Effector CD8-positive, alpha-beta T cell (primary cell): ENCODE measurements at places on chromosomes 3 and 15.
A peak's percentile ranks its signal among the peaks of the same experiment; 100 is the strongest.

DNA sequence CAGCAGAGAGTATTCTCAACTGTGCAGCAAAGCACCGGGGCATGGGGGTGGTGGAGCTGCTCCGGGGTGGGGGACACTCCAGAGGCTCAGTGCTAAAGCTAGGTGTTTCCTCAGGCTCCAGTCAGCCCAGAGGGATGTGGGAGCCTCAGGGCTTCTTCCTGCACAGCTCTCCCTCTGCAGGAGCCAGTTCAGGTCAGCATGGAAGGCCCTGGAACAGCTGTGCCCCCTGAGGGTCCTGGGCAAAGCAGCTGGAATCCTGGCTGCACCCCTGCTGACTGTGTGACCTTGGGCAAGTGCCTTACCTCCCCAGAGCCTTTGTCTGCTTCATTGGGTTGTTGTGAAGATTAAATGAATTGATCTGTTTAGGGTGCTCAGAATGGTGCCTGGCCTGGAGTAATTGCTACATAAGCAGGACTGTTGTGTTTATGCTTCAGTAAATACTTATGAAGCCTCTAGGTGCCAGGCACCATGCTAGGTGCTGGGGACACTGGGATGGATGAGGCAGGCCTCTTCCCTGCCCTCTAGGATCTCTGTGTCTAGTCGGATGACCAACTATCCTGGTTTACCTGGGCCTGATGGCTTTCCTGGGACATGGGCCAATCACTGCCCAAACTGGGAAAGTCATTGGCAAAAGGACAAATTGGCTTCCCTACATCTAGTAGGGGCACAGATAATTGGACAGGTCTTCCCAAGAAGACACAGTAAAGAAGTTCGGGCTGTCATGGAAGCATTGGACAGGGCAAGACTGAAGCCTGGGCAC lies 64.2 kb upstream of the LCTL start:
- DNase-seq, result no peak

DNA sequence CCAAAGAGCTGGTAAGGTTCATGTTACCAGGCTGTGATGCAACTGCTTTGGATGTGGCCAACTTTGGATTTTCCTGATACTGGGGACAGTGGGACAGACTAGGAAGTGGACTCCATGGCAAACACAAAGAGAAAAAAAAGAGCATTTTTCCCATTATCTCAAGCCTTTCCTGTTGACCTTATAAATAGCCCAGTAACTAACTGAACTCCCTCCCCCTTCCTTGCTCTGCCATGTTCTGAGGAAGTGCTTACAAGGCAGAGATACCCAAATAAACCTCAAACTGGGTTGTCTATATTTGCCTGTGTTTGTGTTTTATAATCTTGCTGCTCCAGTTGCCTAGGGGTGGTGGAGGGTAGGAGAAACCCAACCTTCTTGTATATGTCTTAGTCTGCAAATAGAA lies 27.3 kb upstream of the SLC9A9 start:
- no peak for DNase-seq

GRCh38 chr15:61003437-61004218 lies 225.5 kb downstream of the RORA start:
- no peak for DNase-seq

DNA sequence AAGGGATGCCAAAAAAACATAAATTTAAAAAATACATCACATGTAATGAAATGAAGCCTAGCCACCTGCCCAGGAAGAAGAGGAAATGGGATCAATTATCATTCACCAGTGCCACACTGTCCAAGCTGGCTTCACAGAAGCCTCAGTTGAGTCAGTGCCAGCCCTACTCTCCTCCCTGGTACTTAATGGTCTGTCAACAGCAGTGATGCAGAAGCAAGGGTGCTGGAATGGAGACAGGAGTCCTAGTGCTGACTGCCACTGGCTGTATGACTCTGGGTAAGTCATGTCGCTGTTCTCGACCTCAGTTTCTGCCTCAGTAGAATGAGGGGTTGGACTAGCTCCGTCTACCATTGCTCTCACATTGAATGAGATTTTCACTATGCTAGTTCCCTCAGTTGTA lies 78.5 kb upstream of the LARS2 start:
- no peak for DNase-seq

DNA sequence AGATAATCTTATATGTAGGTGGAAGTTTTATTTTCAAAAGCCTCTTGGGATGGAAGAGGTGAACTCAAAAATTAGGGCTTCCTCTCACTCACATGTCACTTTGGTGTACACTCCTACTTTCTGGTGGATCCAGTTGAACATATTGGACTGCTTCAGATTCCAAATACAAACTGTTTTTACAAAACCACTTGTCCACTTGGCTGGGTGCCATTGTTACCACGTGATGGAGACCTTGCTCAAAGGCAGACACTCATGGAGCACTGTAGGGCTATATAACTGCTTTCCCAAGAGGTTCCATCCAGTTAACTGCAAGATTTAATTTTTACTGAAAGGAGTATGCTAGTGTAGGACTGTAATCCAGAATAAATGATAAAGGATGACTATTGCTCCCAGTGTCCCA lies 307.0 kb downstream of the EPHA6 start:
- no peak for DNase-seq

GRCh38 chr3:9408546-9408945 lies 11.1 kb downstream of the SETD5 start:
- no peak for DNase-seq

GRCh38 chr3:42368861-42369260 lies 41.5 kb downstream of the LYZL4 start:
- DNase-seq, result no peak

DNA sequence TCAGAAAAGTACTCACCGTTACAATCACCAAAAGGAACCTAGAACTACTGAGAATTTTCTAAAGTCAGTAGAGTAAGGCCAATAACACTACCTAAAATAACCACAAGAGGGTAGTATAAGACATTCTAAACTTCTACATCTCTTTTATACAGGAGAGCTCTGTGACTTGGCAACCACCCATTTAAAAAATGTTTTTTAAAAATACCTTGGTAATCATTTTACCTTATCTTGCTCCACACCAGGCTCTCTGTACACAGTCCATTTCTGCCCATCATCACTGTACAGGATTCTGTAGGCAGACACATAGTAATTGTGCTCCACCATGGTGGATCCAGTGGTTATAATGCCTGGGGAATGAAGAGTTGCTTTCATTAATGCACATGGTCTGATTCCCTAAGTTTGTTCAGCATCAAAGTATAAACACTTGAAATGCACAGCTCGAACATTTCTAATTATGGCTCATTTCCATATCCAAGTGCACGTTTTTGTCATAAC lies 54.5 kb downstream of the ST3GAL6 start:
- DNase-seq, result no peak

- no peak for DNase-seq
Observed at GRCh38 chr15:66222273-66223198, 31.0 kb downstream of the MEGF11 start.

DNA sequence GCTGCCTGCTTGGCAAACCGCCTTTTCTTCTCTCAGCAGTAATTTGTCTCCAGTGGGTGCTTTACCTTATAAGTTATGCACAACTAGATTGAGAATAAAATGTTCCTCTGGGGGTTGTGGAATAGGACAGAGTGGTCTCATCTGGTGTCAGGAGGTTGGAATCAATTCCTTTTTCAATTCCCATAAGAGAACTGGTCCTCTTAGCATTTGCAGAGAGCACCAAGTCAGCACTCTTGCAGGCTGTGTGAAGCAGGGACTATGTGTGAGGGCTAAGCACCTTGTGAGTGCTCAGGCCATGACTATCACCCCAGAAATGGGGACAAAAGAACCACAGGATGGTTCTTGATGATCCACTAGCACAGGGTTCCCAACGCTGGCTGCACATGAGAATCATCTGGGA lies 163.6 kb upstream of the UMPS start:
- no peak for DNase-seq

DNA sequence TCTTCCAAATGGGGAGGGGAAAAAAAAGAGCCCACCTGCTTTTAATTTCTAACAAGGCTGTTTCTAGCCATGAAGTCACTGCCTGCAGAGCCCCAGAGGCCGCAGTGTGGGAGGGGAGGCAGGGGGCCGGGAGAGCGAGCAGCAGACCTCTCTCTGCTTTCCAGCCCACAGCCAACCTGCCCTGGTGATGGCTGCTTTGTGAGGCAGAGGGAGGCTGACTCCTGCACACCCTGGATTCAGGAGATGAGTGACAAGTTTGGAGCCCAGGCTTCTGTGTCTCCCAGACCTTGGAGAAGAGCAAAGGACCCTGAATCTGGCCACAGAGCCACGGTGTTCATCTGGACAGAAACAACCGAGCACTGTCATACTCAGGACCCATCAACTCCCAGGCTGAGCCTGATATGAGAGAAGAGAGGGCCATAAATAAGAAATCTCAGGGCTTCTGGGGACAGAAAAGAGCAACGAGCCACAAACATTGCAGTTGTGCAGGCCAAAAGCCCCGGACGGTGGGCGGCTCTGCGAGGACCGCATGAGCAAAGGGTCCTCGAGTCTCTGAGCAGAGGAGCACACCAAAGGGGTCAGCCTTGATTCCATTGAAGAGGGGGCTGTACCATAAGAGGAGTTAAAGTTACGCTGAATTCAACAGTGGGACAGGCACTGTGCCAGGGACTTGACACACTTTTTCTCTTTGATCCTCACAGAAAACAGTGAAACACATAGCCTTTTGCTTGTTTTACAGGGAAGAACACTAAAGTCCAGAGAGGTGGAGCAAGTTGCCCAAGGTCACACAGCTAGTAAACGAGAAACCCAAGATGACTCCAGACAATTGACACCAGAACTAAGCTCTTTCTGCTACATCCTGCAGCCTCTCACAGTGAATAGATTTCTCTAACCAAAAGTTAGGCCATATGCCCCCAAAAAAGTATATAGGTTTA lies 97.2 kb downstream of the SEMA5B start:
- DNase-seq, result no peak

DNA sequence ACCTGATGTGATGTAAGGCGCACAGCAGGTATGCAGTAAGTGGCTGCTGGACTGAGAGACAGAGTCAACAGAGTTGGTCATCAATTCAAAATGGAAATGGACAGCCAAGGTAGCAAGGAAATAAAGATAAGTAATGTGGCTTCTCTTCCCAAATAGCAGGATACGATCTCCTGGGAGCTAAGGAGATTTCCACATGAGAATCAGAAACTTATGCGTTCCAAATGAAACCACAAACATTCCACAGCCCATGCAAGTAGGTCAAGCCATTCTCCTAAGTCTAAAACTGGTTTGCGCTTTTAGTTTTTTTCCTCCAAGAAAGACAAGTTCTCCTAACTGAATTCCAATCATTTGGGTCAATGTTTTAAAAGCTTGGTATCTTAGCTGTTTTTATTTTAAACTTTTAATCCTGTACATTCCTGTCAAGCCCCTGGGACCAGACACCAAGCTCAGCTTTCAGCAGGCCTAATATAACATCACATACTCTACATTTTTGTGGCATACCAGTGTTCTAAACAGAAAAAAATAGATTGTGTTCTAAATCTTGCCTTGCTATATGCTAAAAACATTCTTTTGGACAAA lies 73.7 kb upstream of the TSPAN3 start:
- DNase-seq, result no peak

DNA sequence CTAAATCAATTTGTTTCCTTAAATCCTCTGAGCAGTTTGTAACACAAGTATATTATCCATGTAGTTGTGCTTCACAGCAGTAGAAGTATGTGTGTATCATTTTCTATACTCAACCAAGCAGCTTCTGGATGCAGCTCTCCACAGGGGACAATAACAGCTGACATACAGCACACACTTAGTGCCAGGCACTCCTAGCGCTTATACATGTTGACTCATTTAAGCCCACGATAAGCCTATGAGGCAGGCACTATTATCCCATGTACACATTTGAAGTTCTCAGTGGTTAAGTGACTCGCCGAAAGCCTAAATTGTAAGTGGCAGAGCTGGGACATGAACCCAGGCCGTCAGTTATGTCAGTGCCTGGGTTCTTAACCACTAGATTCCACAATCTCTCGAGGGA lies 20.3 kb upstream of the LPP start:
- DNase-seq, result no peak

- DNase-seq, result no peak
Observed at GRCh38 chr3:14988988-14989394, 41.6 kb downstream of the NR2C2 start.

GRCh38 chr3:31815631-31816440 lies 165.2 kb downstream of the OSBPL10 start:
- DNase-seq, result no peak

DNA sequence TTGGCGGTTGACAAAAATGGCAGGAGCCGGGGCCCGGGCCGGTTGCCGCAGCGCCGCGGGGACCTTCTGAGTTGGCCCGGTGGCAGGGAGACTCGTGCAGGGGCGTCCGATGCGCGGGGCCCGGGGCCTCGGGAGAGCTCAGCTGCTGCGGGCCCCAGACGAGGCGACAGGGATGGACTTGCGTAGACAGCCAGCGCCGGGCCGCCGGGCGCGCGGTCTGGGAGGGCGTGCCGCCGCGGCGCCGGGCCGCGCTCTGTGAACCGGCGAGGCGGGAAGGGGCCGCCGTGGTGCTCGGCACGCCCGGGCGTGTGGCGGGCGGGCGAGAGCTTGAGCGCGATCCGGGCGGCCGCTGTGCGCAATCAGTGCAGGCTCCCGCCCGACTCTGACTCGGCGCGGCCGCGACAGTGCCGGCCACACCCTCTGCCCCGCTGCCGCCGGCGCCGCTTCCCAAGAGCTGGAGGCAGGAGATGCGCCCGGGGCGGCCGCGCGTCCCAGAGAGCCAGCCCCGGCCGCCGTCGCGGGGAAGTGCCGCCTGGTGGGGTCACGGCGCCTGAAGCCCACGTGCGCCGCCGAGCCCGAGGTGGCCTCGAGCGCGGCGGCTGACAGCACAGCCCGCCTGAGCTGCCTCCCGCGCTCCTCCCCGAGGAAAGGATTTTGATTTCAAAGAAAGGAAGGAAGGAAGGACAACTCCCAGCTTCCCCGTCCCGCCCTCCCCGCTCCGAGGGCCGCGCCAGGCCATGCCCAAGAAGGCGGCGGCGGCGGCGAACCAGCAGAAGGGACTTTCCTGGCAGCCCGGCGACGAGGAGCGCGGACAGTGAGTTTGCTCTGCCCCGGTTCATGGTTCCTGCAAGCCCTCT lies 657 bp downstream of the TLNRD1 start:
- peak; percentile 25 for DNase-seq

GRCh38 chr3:81743096-81744025 lies 18.1 kb downstream of the GBE1 start:
- DNase-seq, result no peak

GRCh38 chr15:45179221-45179985 lies 8.4 kb downstream of the SHF start:
- DNase-seq, result peak; percentile 32

DNA sequence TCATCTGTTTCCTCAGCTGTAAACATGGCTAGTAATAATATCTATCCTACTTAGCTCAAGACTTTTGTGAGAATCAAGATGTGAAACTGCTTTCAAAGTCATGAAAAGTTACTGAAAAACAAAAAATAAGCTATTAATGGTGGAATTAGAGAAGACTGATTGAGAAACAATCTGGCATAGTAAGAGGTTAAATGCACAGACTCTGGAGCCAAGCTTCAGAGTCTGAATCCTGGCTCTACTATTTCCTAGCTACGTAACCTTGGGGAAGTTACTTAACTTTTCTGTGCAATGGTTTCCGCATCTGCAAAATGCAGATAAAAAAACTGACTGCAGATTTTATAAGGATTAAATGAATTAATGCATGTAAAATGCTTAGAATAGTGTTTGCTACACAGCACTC lies 28.8 kb downstream of the LRRFIP2 start:
- no peak for DNase-seq

GRCh38 chr3:141746962-141747361 lies 8.9 kb downstream of the RNF7 start:
- no peak for DNase-seq
